ENCODE measurements at places on chromosomes 4 and X. TPM values are rescaled to one million over a fixed set of nuclear protein-coding genes. Genes with fewer than 3 reads are reported as not detected.

KIAA1210 gene
- 1.5 TPM for polyA plus RNA-seq

CTAG2 gene
- polyA plus RNA-seq: not detected

AIMP1 gene
- 88.9 TPM for polyA plus RNA-seq

SHROOM3 gene
- 28.6 TPM for polyA plus RNA-seq

UGT2B10 gene
- polyA plus RNA-seq: not detected

DNA sequence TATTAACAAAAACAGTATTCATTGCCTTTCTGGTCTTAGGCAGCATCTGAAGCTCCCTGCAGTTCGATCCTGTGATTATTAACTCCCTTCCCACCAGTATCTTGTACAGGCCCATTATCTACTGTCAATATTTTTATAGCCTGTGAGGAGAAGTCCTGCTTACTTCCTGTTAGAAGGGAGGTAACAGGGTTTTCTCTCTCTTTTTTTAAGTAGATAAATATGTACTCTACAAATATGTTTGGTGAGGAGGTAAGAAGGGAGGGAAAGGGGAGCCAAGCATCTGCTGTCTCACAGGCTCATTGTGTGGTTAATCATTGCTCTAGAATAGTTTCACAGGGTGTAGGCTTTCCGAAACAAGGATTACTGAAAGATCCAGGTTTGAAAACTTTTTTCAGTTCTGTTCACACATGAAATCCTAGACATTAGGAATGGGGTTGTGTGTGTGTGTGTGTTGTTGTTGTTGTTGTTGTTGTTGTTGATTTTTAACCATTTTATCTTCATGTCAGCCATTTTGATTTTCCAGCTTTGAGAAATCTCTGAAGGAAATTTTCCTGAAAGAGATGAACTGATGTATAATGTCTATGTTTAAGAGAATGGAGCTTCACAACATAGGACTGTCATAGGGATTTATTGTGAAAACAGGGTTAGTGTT, 14.2 kb downstream of the ATOH1 start:
- no peak for DNase-seq

DNA sequence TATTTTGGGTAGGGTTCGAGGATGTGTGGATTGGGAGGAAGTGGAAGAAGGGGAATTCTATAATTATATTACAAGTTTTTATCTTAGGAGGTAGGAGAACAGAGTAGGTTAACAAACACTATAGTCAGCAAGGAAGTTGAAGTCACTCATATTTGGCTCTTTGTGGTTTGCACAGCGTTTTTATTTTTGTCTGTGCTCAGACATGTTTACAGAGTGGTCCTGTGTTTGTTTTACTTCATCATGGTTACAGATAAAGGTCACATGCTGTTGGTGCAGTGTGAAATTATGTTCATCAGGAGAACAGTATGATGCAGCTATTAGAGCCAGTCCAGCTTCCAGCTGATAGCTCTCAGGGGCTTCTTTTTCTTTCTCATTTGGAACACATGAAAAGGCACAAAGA, 299.9 kb upstream of the SFRP2 start:
- no peak for DNase-seq

GRCh38 chrX:136170139-136170800, 22.9 kb downstream of the FHL1 start:
- DNase-seq: no peak

DNA sequence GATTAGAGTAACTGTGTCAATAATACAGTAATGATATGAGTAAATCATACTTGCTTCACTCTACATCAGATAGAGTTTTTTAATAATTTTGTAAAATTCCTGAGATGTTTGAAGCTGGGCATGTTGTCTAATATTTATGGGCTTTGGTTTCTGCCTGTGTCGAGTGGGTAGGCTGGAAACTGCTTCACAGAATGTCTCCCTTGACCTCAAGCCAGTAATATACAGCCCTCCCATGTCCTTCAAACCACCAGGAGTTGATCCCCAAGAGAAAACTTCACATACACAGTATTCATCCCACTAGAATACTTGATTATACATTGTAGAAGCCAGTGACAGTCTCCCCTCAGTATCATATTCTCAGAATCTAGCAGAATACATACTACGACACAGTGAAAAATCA, 284.8 kb upstream of the TENM3 start:
- DNase-seq: no peak

- DNase-seq: no peak
Observed at GRCh38 chr4:164579270-164579942, 174.5 kb upstream of the SMIM31 start.

GRCh38 chrX:110671068-110671803, 124.4 kb downstream of the CHRDL1 start:
- no peak for DNase-seq

DNA sequence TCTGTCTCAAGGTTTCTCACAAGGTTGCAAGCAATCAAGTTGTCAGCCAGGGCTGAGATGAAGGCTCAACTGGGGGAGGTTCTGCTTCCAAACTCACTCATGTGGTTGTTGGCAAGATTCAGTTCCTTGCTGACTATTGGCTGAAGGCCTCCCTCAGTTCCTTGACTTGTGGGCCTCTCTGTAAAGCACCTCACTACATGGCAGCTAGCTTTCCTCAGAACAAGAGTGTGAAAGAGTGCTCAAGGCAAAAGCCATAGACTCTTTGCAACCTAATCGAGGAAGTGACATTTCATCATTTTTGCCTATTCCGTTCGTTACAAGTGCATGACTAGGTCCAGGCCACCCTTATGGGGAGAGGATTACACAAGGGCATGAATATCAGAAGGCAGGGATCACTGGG, 52.0 kb downstream of the CXorf58 start:
- DNase-seq: no peak

DNA sequence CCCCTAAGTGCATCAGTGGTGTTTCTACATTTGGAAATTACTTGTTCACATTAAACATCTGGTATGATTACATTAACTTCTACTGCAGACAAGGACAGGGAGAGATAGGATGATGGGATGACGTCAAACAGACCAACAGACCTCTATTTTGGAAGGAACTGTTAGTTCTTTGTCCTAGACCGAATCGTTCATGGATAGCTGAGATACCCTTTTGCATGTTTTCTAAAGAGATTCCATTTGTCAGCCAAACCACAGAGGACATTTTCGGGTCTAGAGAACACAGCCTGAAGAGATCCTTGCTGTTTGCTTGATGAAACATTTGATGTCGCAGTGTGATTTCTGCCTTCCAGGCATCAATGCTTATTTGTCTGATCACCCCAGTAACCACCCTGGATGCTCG, 27.7 kb downstream of the CHST7 start:
- DNase-seq: no peak

GRCh38 chrX:13029637-13029886, 14.9 kb downstream of the FAM9C start:
- no peak for DNase-seq

DNA sequence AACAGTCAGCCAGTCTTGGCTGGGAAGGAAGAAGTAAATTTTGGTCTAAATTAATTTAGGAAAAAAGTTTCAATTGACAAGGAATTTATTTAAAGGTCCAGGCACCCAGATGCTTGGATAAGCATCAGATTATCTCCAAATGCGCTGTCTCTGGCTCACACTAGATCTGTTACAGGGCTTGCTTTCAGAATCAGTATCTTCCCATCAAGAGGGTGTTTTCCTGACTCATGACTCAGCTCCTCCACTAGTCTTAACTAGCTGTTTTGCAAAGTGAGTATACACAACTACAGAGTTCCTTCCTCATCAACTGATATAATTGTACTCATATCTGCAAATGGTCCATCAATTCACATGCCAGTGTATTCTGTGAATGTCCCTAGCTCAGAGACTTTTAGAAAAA, 482.1 kb upstream of the CPEB2 start:
- DNase-seq: no peak

- peak; percentile 29 for DNase-seq
Observed at GRCh38 chr4:20395160-20395773, 143.6 kb downstream of the SLIT2 start.

DNA sequence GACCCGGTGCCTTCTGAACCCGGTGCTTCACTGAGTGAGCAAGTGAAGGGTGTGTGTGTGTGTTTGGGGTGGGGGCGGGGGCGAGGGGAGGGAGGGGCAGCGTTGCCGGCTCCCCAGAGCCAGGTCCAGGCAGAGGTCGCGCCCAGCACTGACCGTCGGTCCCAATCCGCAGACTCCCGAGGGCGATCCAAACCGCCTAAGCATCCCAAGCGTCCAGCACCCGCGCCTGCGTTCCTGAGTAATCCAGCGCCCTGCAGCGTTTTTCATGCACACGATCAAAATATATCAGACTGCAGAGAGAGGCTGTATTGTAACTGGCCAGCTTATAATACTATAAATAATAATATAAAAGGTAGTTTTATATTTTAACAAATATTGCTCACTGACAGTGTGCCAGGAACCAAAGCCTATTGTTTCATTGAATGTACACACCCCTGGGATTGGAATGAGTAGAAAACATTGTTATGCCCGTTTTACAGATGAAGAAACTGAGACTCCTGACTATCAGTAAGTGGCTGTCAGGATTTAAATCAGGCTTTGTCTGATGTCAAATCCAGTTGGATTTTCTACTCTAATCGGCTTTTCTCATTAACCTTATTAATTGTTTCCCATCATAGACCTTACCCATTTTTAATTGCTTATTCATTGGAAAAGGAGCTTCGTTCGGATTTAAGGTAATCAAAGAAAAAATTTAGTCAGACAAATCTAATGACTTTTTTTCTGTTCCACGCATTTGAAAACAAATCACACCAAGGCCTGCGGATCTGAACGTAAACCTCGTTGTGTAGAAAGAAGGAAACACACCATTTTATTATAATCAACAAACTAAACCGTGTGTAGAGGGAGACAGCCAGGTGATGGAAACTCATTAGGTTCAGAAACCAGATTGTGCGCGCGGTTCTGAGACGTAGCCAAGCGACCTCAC, 4.0 kb upstream of the NKX3-2 start:
- no peak for DNase-seq
